Muscle of arm (tissue), 14 donors: ENCODE measurements at places on chromosomes 2 and 18. TPM values are rescaled to one million over a fixed set of nuclear protein-coding genes. Genes with fewer than 3 reads are reported as not detected.

DNA sequence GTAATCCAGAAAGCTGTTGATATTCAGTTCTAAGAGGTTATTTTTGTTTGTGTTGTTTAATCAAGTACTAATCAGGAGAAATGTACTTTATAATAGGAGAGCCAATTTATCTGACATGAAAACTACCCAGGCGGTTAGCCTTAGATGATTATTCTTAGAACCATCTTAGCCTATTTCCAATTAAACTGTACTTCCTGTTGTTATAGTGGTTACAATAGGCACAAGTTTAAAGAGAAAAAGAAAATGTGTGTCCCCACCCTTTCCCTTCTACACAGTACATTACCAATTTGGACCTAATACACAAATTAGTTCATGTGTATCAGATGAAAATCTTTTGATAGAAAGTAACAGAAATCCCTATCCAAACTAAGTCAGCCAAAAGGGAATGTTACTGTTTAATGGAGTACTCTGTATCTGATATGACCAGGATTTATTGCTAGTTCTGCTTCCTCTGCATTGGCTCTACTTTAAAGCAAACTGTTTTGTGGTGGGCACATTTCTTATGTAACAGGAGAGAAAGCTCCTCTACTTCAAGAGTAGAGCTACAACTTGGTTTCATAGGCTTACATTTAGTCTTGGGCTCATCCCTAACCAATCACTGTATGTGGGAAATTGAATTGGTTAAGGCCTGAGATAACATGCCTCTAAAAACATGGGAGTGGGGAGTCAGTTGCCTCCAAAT is 217.9 kb downstream of the UBE2E3 start:
- DNase-seq = no peak

GRCh38 chr2:236503583-236503982 is 66.0 kb upstream of the ACKR3 start:
- DNase-seq = no peak

- DNase-seq = no peak
Observed at GRCh38 chr2:97779141-97779540, 65.8 kb downstream of the ZAP70 start.

DNA sequence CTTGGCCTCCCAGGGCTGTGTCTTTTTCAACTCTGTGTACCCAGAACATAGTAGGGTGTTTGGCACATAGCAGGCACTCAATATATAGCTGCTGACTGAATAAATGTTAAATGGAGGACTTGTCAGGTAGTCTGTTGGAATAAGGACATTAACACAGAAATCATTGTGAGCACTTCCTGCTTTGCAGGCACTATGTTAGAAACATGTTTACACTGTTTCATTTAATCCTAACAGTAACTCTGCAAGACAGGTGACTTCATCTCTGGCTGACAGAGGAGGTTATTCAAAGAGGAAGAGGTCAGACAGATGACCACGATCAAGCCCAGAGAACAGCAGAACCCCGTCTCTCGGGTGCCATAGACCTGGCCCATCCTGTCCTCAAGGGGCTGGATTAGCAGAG is 28.0 kb upstream of the PIEZO2 start:
- no peak for DNase-seq

DNA sequence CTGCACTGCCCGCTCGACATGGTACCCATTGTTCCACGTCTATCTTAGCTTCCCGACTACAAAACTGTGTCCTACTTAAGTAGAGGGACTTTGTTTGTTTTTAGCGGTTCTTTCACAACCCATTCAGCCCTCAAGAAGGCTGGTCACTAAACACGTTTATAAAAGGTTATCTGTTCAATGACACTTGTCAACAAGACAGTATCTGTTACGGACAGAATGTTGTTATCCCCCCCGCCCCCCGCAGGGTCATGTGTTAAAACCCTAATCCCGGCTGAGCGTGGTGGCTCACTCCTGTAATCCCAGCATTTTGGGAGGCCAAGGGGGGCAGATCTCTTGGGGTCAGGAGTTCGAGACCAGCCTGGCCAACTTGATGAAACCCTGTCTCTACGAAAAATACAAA is 40.4 kb upstream of the CREG2 start:
- DNase-seq = no peak

GRCh38 chr2:222722327-222722946 is 51.0 kb downstream of the MOGAT1 start:
- DNase-seq = no peak

- no peak for DNase-seq
Observed at GRCh38 chr2:235334179-235334578, 159.7 kb upstream of the AGAP1 start.

The TMEM198 gene
- polyA plus RNA-seq = 2.0 TPM

The SLC9A4 gene
- not detected for polyA plus RNA-seq

The MYOM1 gene
- 833 TPM for polyA plus RNA-seq

The THUMPD2 gene
- polyA plus RNA-seq = 18.3 TPM

The ANKRD30BL gene
- polyA plus RNA-seq = not detected
